ENCODE measurements at places on chromosomes 13 and 19. TPM values are rescaled to one million over a fixed set of nuclear protein-coding genes. Genes with fewer than 3 reads are reported as not detected.

The DOHH gene
- 13.4 TPM for total RNA-seq

The ZNF415 gene
- total RNA-seq: 10.8 TPM

The BORA gene
- total RNA-seq: 80.0 TPM

The KL gene
- total RNA-seq: 3.4 TPM

The NXNL1 gene
- not detected for total RNA-seq

The TNFSF11 gene
- total RNA-seq: 0.79 TPM

The MRPL57 gene
- total RNA-seq: 43.0 TPM

The SULT2A1 gene
- total RNA-seq: not detected

- no peak for DNase-seq
Observed at GRCh38 chr19:55679343-55680257, 4.6 kb downstream of the EPN1 start.

DNA sequence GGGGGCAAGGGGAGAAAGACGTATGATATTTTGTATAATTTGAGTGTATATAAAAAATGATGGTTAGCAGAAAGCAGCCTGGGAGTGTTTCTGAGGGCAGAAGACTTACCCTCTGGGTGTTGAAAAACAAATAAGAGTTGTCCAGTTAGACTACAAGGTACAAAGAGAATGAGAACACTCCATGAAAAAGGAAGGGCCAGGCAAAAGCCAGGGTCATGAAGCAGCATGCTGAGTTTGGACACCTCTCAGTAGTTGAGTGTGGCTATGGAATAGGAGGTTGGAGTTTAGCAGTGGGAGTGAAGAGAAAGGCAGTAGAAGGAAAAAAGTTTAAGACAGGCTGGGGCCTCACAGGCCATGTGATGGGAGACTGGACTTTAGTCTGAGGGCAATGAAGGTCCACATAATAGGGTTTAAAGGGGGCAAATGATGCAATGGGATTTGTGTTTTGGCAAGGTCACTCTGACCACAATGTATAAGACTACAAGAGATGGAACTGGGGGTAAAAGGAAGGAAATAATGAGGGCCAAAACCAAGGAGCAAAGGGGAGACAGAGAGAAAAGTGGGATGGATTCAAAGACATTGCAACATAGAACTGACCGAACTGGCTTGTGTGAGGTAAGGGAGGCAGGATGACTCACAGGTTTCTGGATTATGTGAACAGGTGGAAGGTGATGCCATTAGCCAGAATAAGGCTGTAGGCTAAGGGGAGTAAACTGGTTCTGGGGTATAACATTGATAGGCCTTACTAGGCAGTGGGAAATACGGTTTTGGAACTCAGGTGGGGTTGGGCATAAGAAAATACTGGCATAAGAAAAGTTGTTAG lies 76.6 kb downstream of the SERP2 start:
- DNase-seq: no peak

DNA sequence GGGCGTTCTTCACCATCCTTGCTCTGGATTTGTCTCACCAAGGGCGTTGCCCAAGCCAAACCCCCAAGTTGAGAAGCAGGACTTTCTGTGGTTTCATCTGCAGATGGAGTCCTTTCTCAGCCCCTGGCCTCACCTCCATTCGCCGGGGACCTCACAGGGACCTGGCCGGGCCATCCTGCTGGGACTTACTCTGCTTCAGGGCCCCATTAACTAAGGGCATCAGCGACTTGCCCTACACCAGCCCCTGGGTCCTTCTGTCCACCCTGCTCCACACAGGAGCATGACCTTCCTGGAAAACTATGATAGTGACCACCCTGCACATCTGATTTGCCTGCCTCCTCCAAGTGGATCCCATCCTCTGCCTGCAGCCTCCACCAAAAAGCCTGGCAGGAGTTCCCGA lies 47.2 kb upstream of the SPACA7 start:
- no peak for DNase-seq

DNA sequence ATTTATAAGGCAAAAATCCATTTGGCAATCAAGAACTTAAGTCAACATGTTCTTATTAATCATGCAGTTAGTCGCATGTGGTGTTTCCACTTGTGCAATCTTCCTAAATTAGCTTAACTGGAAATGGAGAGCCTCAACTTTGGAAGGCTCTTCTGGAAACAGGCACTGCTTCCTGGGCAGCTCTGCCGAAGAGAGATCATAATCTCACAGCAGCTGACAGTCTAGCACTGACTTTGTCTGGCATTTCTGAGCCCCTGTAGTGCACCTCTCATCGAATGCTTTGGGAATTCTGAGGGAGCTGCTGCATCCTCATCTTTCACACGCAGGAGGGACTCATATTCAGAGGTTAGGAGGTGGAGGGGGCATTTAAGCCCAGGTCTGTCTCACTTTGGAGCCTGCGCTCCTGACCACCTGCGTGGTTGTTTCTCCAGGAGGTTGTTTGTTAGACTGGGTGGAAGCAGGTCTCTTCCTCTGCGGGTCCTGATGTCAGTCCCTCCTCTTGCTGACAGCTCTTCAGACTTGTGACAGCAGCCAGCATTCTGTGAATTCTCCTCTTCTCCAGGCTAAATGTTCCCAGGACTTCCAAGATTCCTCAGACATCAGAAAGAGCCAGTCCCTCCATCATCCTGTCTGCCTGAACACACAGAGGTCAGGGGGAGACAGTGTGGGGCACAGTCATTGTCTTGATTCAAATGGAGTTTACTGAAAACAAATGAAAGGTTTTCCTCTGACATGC lies 100.4 kb upstream of the GJB6 start:
- no peak for DNase-seq

- no peak for DNase-seq
Observed at GRCh38 chr19:14767466-14767971, 10.8 kb downstream of the ADGRE2 start.

DNA sequence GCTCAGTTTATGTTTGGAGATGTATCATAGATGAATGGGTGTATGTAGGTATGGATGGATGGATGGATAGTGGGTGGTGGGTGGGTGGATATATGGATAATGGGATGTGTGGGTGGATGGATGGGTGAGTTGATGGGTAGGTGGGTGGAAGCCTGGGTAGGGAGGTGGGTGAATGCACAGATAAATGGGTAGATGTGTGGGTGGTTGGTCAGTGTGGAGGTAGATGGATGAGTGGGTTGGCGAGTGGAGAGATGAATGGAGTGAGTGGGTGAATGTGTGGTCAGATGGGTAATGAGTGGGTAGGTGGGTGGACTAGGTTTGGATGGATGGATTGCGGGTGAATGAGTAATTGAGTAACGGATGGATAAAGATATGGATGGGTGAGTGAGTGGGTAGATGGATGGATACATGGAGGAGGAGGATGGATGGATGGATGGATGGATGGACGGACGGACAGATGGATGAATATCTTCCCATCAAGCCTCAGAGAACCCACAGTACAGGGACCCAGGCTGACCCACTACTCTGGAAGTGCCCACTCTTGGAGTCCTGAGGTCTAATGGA lies 13.4 kb downstream of the MEIS3 start:
- DNase-seq: no peak

DNA sequence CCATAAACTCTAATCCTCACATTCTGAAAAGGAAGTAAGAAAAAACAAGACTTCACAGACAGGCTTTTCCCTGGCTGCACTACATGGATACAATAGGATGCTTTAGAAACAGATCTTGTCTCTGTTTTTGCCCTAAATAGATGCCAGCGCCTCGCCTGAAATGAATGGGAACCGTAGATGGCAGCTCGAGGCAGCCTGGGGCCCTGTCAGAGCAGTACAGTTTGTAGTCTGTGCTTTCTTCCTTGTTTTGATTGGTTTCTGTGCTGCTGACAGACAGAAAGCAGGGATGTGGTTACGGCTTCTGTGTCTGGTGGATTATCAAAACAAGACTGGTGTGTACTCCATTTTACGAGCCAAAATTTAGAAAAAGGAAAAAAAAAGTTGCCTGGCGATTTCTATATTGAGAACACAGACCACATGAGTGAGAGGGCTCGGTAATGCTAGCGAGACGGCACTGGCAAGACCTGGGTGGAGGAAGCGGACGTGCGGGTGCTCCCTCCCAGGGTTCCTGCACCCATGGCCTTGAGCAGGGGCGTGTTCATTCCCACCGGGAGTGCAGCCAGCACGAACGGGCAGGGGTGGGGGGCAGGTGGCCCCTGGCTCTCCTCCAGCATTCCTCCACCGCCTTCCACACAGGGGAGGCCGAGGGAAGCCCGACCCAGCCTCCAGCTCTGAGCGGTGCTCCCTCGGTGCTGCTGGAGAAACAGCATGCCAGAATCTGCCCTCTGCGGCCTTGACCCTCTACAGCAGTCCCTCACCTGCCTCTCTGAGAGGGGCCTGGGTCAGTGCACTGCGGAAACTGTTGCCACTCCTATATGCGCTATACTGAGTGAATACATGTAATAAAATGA lies 37.6 kb upstream of the C1QTNF9 start:
- DNase-seq: peak; percentile 72

GRCh38 chr19:18053576-18054219 lies 33.0 kb downstream of the IL12RB1 start:
- DNase-seq: no peak

DNA sequence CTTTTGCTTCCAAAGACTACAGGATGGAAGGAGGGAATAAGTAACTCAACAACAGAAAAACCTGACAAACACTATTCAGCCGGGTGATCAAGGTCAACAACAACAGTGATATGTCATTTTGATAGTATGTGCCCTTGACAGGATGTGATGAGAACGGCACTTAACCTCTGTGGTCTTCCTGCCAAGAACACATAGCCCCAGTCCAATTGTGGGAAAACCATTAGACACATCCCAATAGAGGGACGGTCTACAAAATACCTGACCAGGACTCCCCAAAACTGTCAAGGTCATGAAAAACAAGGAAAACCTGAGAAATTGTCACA lies 43.1 kb upstream of the AMER2 start:
- DNase-seq: no peak

DNA sequence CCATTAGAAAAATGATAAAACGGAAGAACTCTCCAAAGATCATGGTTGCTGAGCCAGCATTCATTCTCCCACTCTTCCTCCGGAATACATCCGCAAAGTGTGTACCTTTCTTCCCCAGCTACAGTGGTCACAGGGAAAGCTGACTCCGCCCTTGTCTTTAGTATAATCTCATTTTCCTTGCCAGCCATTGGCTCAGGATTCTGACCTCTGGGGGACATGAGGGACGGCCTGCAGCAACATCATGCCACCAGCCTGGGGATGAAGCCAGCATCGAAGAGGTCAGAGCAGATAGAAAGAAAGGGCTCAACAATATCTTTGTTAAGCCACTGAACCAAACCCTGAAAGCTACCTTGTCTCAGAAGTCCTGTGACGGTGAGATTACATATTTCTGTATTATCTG lies 46.3 kb upstream of the TPP2 start:
- DNase-seq: no peak

- no peak for DNase-seq
Observed at GRCh38 chr13:19158526-19159174, 23.0 kb downstream of the TUBA3C start.

- no peak for DNase-seq
Observed at GRCh38 chr13:30334663-30335386, 27.5 kb upstream of the KATNAL1 start.

DNA sequence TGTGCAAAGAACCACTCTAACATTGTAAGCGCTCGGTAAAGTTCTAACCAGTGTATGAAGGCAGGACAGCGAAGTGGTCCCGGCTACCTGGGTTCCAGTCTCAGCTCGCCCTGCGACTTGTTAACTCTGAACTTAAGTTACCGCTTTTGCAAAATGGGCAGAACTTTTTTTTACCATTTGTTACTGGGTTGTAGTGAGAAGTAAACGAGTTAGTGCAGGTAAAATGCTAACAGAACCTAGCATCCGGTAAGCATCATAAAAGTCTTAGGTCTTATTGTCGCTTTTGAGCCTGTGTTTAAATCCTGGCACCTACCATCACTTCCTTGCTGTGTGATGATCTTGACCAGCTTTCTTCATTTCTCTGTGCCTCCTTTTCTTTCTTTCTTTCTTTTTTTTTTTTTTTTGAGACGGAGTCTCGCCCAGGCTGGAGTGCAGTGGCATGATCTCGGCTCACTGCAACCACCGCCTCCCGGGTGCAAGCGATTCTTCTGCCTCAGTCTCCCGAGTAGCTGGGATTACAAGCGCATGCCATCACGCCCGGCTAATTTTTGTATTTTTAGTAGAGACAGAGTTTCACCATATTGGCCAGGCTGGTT lies 734 bp upstream of the TRMT1 start:
- no peak for DNase-seq

- no peak for DNase-seq
Observed at GRCh38 chr19:55447421-55448174, 4.5 kb upstream of the SHISA7 start.

- DNase-seq: no peak
Observed at GRCh38 chr13:113273851-113274590, 23.0 kb upstream of the LAMP1 start.

DNA sequence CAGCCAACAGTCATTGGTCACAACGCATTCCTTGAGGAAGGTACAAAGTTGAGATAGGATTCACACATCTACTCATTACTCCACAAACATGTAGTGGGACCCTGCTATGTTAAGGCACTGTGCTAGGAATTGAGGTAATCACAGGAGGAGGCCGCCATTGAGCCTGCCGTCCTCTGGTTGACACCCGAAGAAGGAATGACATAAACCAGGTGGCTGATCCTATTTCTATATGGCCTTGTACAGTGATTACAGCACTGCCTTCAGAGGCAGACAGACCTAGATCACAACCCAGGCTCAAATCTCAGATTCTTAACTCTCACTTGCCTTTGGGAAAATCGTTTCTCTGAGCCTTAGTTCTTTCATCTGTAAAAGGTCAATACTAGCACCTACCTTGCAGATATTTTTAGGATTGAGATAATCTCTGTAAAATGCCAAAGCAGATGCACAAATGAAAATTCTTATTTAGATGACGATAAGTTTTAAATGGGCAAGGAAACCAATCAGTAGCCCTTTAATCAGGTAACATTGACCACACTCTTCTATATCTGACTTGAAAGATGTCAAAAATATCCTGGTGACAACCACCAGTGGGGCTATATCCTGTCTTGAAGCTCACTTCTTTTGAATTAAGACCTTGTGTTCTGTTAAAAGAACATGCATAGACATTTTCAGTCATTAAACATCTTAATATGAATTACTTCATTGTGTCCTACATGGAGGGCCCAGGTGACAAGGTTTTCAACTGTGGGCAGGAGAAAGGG lies 251.6 kb downstream of the KCTD12 start:
- no peak for DNase-seq

DNA sequence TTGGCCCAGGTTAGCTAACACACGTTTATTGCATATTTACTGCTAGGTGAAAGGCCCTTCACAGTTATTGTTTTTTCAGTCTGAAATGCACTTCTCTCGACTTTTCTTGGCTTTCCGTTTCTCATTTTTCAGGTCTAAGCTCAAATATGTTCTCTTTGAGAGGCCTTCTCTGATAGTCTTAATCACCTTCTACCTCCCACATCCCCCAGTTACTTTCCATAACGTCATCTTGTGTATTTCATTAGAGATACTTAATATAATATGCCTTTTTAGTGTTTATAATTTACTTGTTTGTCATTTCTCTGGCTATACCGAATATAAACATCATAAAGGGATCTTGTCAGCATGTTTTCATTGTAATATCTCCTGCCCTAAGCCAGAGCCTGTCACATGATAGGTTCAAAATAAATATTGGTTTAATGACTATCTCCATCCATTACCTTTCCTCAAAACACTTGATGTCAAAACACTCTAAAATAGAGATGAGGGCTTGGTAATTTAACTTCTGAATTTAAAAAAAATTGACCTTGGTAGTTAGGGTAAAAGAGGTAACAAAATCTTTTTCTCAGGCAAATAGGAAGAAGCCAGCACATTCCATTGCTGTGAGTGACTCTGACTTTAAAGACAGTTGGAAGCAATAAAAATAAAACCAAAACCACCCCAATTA lies 168.6 kb upstream of the RFC3 start:
- DNase-seq: no peak

Measured in transverse colon (tissue), 4 donors.